Stimulated activated CD4-positive, alpha-beta T cell treated with anti-CD3 and anti-CD28 coated beads, Interleukin-15, amount 100 ng/mL, for 1 hour (primary cell): ENCODE measurements at places on chromosomes 2 and 18.

- DNase-seq: no peak
Measured at GRCh38 chr2:134739879-134740301, 21.1 kb upstream of the TMEM163 start.

DNA sequence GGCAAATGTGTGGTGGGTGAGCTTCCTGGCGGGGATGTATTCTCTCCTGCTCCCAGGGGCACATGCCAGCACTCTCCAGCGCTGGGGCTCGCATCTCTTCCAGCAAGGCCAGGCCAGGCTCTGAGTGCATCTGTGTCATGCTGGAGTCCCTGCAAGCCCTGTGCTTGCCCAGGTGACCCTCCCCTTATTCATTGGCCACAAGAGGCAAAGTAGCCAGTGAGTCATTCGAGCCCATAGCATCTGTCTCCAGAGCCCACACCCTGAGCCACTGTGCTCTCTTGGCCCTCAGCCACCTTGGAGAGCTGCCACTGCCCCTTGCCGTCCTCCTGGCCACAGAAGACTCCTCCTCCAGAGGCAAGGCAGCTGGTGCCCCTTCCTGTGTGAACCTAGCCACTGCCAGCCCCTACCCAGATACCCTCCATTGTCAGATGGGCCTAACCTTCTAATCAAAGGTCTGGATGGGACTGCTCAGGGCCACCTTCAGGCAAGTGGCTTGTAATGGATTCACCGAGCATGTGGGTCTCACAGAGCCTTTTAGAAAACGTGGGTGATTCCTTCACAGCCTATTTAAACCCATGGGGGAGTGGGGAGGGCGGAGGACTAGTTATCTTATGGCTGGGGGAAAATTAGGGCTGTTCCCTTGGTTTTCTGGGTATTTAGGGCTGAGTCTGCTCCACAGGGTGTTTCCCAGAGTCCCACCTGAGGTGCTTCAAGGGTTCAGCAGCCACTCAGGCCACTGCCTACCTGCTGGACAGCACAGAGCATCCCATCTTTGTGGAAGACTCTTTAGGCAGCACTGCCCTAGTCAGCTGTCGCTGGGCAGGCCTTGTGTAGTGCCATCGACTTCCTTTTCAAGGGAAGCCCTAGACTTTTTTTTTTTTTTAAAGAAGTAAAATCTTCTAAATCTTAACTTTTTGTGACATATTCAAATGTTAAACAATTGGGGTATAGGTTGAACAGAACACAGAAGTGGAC lies 137.4 kb downstream of the ACOXL start:
- DNase-seq: no peak

DNA sequence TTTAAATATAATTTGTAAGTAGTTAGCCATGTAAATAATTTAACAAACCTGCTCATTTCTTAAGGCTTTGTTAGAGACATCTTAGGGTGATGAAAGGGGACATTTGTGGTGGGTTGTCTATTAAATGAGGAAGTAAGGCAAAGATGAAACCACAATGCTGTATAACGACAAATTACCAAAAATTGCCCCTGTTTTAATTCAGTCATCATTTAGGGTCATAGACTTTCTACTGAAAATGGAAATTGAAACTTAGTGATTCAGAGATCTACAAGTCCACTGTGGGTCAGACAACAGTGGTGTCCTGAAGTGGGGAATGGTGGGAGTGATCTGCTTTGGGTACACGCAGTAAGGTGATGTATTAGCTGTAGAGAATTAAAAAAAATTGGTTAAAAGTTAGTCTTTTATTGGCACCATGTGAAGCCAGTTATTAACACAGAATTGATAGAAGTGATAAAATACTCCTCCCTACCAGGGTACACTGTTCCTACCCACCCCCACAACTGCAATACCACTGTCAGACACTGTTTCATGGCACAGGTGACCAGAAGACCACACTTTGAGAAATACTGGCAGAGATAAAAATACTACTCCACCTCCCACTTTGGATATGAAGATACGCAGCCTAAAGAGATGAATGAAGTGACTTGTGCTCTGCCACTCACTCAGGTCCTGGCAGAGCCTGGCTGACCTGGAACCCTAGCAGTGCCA lies 13.4 kb downstream of the CERS6 start:
- DNase-seq: no peak

- no peak for DNase-seq
Measured at GRCh38 chr2:136015699-136016098, 30.3 kb upstream of the DARS1 start.
